ENCODE measurements at places on chromosomes 7 and 10. TPM values are rescaled to one million over a fixed set of nuclear protein-coding genes. Genes with fewer than 3 reads are reported as not detected.

- no peak for DNase-seq
- no peaks in the 10 kb centered on the region for H3K36me3 ChIP-seq
- no peaks in the 10 kb centered on the region for H3K27me3 ChIP-seq
- no peaks in the 10 kb centered on the region for H3K4me1 ChIP-seq
- H3K4me3 ChIP-seq: no peak overlapping the region
These were observed 38.7 kb upstream of the LRRC18 start for GRCh38 chr10:48978318-48978717.

GRCh38 chr10:63887023-63887589, 365.9 kb downstream of the REEP3 start:
- no peaks in the 10 kb centered on the region for H3K27me3 ChIP-seq
- H3K27ac ChIP-seq: no peak overlapping the region
- no peak overlapping the region for H3K4me3 ChIP-seq
- no peaks in the 10 kb centered on the region for H3K36me3 ChIP-seq
- no peak for DNase-seq

- no peaks in the 10 kb centered on the region for H3K36me3 ChIP-seq
- H3K4me1 ChIP-seq: peaks cover 7% of the 10 kb centered on the region
- no peak overlapping the region for H3K4me3 ChIP-seq
- no peak overlapping the region for H3K27ac ChIP-seq
These were observed 32.7 kb downstream of the FOXL3 start for GRCh38 chr7:322708-323111.

GRCh38 chr7:40697653-40698052, 562.8 kb downstream of the SUGCT start:
- no peaks in the 10 kb centered on the region for H3K27me3 ChIP-seq
- no peak for DNase-seq
- H3K4me1 ChIP-seq: no peaks in the 10 kb centered on the region
- H3K27ac ChIP-seq: no peak overlapping the region
- no peak overlapping the region for H3K4me3 ChIP-seq

DNA sequence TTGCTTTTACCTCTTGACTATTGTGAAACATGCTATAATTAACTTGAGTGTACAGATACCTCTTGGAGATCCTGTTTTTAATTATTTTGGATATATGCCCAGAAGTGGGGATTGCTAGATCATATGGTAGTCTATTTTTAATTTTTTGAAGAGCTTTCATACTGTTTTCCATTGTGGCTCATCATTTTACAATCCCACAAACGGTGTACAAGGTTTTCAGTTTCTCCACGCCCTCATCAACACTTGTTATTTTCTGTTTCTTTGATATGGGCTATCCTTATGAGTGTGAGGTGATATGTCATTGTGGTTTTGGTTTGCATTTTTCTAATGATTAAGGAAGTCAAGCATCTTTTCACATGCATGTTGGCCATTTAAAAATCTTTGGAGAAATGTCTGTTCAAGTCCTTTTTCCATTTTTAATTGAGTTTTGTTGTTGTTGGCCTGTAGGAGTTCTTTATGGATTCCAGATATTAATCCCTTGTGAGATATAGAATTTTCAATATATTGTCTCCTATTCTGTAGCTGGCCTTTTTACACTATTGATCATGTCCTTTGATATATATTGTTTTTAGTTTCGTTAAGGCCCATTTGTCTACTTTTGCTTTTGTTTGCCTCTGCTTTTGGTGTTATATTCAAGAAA, 7.5 kb downstream of the AGK start:
- peak; percentile 56 for DNase-seq
- peaks cover 6% of the 10 kb centered on the region for H3K36me3 ChIP-seq
- H3K4me1 ChIP-seq: peaks cover 21% of the 10 kb centered on the region
- no peak overlapping the region for H3K4me3 ChIP-seq
- H3K27me3 ChIP-seq: no peaks in the 10 kb centered on the region

GRCh38 chr10:11631890-11632587, 20.6 kb upstream of the USP6NL start:
- H3K27ac ChIP-seq: no peak overlapping the region
- H3K4me1 ChIP-seq: peaks cover 6% of the 10 kb centered on the region
- H3K4me3 ChIP-seq: no peak overlapping the region

DNA sequence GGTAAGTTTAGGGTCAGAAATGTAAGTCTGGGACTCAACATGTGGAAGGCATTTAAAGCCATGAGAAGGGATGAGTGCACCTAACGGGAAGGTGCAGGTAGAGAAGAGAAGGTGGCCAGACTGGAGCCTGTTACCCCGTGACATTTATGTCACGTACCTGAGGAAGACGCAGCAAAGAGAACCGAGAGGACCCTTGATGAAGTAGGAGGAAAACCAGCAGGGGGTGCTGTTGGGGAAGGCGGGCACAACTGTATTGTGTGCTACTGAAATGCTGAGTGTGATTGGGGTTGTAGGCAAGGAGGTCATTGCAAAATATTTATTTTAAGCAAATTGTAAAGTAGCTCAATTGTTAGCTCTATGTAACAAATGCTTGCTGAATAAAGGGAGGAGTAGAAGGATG, 338.2 kb upstream of the PRKCQ start:
- H3K4me1 ChIP-seq: peaks cover 12% of the 10 kb centered on the region
- peak; percentile 59 for DNase-seq
- no peak overlapping the region for H3K27ac ChIP-seq
- no peaks in the 10 kb centered on the region for H3K36me3 ChIP-seq

DNA sequence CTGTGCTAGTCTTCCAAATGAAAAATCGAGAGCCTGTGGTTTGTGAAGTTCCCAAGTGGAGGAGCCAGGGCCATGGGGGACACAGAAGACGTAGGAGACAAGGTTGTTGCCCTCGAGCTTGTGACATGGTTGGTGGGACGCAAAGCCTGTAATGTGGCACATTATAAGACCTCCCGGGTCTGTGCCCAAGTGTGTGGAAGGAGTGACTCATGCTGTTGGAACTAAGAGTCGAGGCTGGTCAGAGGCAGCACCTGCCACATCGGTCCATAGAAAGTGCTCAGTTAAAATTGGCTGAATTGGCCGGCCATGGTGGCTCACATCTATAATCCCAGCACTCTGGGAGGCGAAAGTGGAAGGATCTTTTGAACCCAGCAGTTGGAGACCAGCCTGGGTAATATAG, 27.0 kb upstream of the PODXL start:
- H3K4me3 ChIP-seq: no peak overlapping the region
- H3K4me1 ChIP-seq: no peaks in the 10 kb centered on the region
- no peak for DNase-seq
- H3K36me3 ChIP-seq: no peaks in the 10 kb centered on the region

- DNase-seq: peak; percentile 74
- peaks cover 20% of the 10 kb centered on the region for H3K4me1 ChIP-seq
- no peaks in the 10 kb centered on the region for H3K27me3 ChIP-seq
- H3K36me3 ChIP-seq: no peaks in the 10 kb centered on the region
These were observed 135.8 kb downstream of the CNNM2 start for GRCh38 chr10:103053659-103054581.

DNA sequence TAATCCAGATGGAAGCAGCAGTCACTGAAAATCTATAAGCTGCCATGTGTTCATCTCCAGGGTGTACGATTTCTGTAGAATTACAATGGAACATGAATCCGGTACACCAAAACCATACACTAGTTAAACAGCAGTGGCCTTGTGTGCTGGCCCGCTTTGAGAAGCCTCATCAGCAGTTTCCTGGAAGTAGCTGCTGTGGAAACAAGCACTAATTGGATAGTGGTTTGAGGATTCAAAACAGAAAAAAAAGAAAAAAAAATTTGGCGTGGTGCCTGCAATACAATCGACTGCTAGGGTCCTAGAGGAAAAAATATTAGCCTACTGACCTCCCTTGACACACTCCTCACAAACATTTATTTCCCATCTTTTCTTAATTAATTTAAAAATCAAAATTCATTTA, 545.9 kb downstream of the SORCS1 start:
- H3K27ac ChIP-seq: no peak overlapping the region
- DNase-seq: no peak
- H3K36me3 ChIP-seq: no peaks in the 10 kb centered on the region
- H3K4me3 ChIP-seq: no peak overlapping the region

Gene FBXL13
- 0.49 TPM for total RNA-seq

Gene CDNF
- total RNA-seq: 2.5 TPM

- H3K4me3 ChIP-seq: no peak overlapping the region
- no peaks in the 10 kb centered on the region for H3K4me1 ChIP-seq
- no peak for DNase-seq
- H3K36me3 ChIP-seq: peaks cover 7% of the 10 kb centered on the region
These were observed 56.5 kb downstream of the MMRN2 start for GRCh38 chr10:86900955-86901354.

- H3K4me3 ChIP-seq: no peak overlapping the region
- H3K27ac ChIP-seq: peak overlapping the region; percentile 29
- peaks cover 42% of the 10 kb centered on the region for H3K36me3 ChIP-seq
- H3K27me3 ChIP-seq: no peaks in the 10 kb centered on the region
These were observed 7.5 kb downstream of the SAR1A start for GRCh38 chr10:70162892-70163201.

Gene PNLIPRP3
- total RNA-seq: not detected

Gene FAM25A
- total RNA-seq: not detected

- no peak overlapping the region for H3K27ac ChIP-seq
- H3K27me3 ChIP-seq: no peaks in the 10 kb centered on the region
- DNase-seq: no peak
- H3K36me3 ChIP-seq: no peaks in the 10 kb centered on the region
These were observed 1.3 kb upstream of the ITPRIP start for GRCh38 chr10:104339469-104340110.

- no peaks in the 10 kb centered on the region for H3K36me3 ChIP-seq
- DNase-seq: no peak
- peaks cover 8% of the 10 kb centered on the region for H3K4me1 ChIP-seq
- H3K4me3 ChIP-seq: no peak overlapping the region
- H3K27me3 ChIP-seq: peaks cover 8% of the 10 kb centered on the region
These were observed 2.5 kb downstream of the FZD1 start for GRCh38 chr7:91266689-91267090.

Gene SPDYE9
- not detected for total RNA-seq

Gene ACBD5
- total RNA-seq: 24.9 TPM

GRCh38 chr7:113521468-113521867, 397.3 kb downstream of the PPP1R3A start:
- H3K27ac ChIP-seq: no peak overlapping the region
- no peak overlapping the region for H3K4me3 ChIP-seq
- H3K4me1 ChIP-seq: no peaks in the 10 kb centered on the region
- no peak for DNase-seq
- no peaks in the 10 kb centered on the region for H3K36me3 ChIP-seq

DNA sequence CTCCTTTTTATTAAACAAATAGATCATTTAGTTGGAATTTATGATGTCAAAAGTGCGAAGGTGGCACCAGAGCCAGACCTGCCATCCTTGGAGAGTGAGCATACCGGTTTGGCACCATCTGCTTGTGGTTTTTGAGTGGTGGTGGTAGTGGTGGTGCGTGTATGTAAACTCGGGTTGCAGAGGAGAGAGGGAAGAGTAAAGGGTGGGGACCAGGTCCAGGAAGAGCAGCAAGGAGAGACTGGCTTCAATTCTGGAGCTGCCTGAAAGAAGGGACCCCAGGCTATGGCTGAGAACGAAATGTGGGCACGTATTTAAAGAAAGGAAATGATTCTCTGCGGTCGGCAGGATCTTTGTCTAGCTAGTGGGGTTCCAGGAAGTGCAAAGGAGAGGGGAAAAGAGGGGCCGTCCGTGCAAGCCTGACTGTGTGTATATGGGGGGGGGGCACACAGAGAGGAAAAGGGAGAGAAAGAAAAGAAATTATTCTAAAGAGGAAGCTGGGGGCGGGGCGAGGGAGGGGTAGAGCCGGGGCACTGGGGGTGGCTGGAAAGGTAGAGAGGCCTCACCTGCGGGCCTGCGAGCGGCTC, 448 bp upstream of the GOLGA7B start:
- H3K27me3 ChIP-seq: no peaks in the 10 kb centered on the region
- no peaks in the 10 kb centered on the region for H3K36me3 ChIP-seq

DNA sequence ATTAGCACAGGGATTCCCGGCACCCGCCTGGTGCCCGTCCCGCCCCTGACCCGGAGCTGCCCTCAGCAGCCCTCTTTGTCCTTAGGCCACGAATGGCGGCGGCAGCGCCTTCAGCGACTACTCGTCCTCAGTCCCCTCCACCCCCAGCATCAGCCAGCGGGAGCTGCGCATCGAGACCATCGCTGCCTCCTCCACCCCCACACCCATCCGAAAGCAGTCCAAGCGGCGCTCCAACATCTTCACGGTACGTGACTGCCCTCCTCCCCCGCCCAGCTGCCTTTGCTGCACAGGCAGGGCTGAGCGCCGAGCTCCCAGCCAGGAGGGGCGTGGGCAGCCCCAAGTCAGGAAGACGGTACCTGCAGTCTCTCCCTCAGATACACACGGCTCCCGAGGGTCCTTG, 33.6 kb downstream of the AGAP3 start:
- H3K4me1 ChIP-seq: peaks cover 30% of the 10 kb centered on the region
- H3K36me3 ChIP-seq: no peaks in the 10 kb centered on the region
- no peaks in the 10 kb centered on the region for H3K27me3 ChIP-seq
- peak; percentile 25 for DNase-seq
- H3K27ac ChIP-seq: no peak overlapping the region

Gene FAM131B
- total RNA-seq: 0.61 TPM

Gene LBX1
- total RNA-seq: not detected

GRCh38 chr7:142798451-142799436, 28.0 kb downstream of the PRSS2 start:
- no peaks in the 10 kb centered on the region for H3K27me3 ChIP-seq
- peaks cover 68% of the 10 kb centered on the region for H3K4me1 ChIP-seq
- peaks cover 30% of the 10 kb centered on the region for H3K36me3 ChIP-seq
- peak overlapping the region; percentile 84 for H3K4me3 ChIP-seq
- H3K27ac ChIP-seq: peak overlapping the region; percentile 99

- no peaks in the 10 kb centered on the region for H3K36me3 ChIP-seq
- H3K4me1 ChIP-seq: no peaks in the 10 kb centered on the region
- H3K27ac ChIP-seq: no peak overlapping the region
- H3K27me3 ChIP-seq: no peaks in the 10 kb centered on the region
These were observed 496.3 kb upstream of the GALNT17 start for GRCh38 chr7:70635633-70636032.

Measured in CD4-positive, alpha-beta memory T cell (primary cell).